ENCODE measurements at places on chromosomes 6 and 20.

DNA sequence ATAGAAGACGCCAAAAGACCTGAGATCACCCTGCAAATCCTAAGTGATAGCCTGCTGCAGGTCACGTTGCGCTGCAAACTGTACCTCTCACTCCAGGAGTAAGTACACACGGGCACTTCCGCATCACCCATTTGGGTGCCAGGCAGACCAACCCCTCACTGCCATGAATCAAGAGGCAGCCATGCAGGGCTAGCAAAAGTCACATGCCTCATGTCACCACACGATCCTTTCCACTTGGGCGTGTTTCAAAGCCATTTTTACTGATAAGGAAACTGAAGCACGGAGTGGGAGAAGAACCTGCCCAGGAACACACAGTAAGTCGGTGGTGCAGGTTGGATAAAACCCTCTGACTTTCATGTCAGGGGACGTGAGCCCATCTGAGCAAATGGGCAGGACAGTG lies 37.0 kb downstream of the BPIFB1 start:
- DNase-seq, result no peak

DNA sequence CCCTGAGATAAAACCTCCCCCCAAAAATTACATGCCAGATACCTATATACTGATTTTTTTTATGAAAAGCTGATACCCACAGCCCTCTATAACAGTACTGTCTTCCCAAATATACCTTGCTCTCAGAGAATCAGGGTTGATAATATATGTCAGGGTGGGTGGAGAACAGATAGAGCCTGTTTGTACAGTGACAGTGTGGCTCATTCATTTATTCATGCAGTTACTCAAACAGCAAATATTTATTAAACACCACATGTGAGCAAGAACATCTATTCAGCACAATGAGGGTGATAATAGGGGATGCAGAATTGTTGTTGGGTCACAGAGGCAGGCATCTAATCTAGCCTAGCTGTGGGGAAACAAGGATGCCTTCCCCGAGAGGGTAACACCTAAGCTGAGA lies 334.2 kb downstream of the MAFB start:
- no peak for DNase-seq

GRCh38 chr6:140538926-140539325 lies 1164.5 kb upstream of the CITED2 start:
- DNase-seq, result no peak

DNA sequence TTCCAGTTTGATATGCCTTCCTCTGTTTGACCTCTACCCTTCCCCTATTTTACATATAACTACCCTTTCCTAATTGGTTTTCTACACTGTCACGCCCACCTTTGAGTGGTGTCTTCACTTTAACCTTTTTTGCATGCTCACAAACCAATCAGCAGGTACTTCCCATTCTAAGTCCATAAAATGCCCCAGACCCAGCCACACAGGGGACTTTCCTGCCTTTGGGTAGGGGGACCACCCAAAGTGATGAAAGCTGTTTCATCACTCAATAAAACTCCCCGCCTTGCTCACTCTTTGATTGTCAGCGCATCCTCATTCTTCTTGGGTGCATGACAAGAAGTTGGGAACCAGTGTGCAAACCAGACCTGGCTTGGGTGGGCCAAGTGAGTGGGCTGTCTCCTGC lies 20.5 kb upstream of the SNRPC start:
- no peak for DNase-seq

DNA sequence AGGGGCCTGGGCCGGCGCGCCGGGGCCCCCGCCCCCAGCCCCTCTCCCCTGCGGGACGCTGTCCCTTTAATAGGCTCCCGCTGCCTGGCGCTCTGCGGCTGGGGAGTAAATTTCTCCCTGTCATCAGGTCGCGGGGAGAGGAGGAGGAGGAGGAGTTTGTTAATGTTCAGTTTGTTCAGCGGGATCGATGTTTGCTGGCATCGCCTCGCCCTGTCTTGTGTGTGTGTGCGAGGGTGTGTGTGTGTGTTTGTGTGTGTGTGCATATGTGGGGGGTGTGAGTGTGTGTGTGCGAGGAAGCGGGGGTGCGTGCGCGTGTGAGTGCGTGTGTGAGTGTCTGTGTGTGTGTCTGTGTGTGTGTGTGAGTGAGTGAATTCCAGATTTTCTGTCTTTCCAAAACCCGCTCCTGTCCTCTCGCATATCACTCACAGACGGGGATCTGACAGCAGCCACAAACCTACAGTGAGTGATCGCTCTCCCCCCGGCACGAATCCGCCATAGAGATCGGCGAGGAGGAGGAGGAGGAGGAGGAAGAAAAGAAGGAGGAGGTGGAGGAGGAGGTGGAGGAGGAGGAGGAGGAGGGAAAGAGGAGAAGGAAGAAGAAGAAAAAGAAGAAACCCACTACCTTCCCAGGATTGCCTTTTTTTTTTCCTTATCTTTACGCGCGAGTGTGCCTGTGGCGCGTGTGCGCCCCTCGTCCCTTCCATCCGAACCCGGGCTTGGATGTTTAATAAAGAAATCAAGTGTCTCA lies at the start of gene TSHZ2:
Gene TSHZ2 (plus strand): TSS at position 169 of the 748 bp plus-strand sequence. CDS start 936 bp downstream, outside the sequence.
- DNase-seq, result no peak

DNA sequence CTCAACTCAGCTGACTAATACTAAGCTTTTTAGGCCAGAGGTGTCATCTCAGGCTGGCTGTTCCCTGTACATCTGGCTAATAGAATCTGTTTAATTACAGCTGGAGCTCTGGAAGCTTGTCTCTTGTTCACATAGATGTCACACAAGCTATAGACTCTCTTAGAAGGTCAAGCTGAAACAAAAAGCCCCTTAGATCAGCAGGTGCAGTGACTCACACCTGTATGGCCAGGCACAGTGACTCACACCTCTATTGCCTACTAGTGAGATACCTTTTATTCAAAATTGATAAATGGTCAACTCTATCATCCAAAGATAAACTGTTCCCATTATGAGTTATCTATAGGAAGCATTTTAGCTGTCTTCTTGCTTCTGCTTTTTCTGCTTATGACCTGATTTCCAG lies 29.9 kb upstream of the MTHFD1L start:
- DNase-seq, result no peak

- DNase-seq, result no peak
Observed at GRCh38 chr20:53657279-53657678, 63.6 kb upstream of the ZNF217 start.

GRCh38 chr20:58438970-58439808 lies 50.2 kb downstream of the VAPB start:
- DNase-seq, result no peak

DNA sequence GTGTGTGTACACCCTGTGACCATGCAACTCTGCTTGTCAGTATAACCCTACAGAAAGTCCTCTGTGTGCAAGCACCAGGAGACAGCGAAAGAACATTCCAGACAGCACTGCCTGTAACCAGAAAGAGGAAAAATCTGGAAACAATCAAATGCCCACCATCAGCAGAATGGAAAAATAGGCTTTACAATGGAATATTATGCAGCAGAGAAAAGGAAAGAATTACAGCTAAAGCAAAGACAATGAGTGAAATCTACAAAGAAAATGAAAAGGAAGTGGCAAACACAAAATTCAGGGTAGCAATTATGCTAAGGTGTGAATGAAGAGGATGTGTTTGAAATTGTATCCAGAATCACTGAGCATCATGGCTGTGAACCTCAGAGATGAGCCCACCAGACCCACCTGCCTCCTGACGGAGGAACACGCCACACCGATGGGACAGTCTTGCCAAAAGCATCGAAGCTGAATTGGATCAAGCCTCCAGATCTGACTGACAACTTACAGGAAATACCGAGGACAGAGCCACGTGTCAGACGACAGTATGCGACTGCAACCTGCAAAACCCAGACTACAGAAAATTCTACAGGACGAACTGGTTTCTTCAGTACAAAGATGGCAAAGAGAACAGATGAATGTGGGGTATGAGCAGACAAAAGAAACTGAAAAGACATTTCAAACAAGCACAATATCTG lies 133.2 kb downstream of the NFATC2 start:
- no peak for DNase-seq

- DNase-seq, result no peak
Observed at GRCh38 chr6:169536446-169537170, 165.2 kb downstream of the WDR27 start.

- DNase-seq, result no peak
Observed at GRCh38 chr20:45852326-45852725, 4.9 kb downstream of the ACOT8 start.

- no peak for DNase-seq
Observed at GRCh38 chr20:44087857-44088120, 99.2 kb downstream of the JPH2 start.

Measured in Jurkat, Clone E6-1 (cell line).